Endothelial cell (in vitro differentiated cells): ENCODE measurements at places on chromosomes 12 and 14.

GRCh38 chr12:6607751-6608591 is 792 bp upstream of the CHD4 start:
- DNase-seq, result no peak

GRCh38 chr12:46558677-46559076 is 186.1 kb upstream of the SLC38A2 start:
- no peak for DNase-seq

GRCh38 chr14:26370115-26370514 is 227.7 kb downstream of the NOVA1 start:
- no peak for DNase-seq

- DNase-seq, result no peak
These were observed 34.2 kb downstream of the PRB2 start for GRCh38 chr12:11361151-11361550.

DNA sequence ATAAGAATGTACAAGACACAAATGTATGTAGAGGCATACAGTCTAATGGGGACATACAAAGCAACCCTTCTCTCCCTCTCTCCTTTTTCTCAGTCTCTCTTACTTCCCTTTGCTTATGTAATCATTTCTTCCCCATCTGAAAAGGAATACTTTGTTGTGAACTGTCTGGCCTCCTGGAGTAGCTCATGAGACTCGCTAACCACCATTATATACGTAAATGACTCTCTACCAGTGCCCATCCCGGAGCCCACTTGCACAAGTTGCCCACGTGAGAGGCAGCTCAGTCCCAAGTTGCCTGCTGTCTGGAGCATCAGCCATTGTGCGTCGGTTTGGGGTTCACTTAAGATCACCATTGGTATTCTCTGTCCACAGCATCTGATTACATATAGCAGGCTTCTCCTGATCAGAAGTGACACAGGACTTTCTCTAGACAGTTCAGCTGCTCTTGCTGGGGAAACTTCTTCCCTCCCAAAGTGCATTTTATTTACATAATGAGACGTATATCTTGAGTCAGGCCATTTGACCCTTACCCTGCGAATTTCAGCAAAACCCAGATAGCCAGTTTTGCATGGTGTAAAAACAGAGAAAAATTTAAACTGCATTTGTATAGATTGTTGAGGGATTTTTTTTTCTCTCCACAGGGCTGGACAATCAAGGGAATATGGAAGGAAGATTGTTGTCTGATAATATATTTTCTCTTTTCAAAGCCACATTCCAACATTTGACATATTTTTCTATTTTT is 220.7 kb upstream of the EGLN3 start:
- DNase-seq, result no peak

DNA sequence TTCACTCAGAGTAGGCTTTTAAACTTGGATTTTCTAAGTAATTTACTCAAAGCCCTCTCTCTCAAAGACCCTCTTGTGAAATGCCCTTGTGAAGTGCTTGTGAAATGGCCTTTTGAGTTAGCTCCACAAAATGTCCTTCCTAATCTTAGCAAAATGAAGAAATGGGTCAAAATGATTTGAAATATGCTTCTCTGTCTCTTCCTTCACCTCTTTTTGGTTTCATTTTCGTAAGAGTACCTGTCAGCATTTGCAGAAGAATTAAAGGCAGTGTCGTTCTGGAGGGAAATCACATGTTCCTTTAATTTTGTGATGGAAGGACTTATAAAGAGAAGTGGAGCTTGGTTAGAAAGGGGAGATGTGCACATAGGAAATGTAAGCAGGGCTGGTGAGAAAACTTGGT is 93.7 kb downstream of the HMGA2 start:
- DNase-seq, result no peak

GRCh38 chr12:75364919-75365318 is 26.0 kb upstream of the GLIPR1L2 start:
- no peak for DNase-seq

- DNase-seq, result no peak
These were observed 426.4 kb downstream of the PCNX1 start for GRCh38 chr14:71333705-71334104.

- no peak for DNase-seq
These were observed 76.1 kb downstream of the TBC1D30 start for GRCh38 chr12:64900540-64900939.

GRCh38 chr14:44070046-44070445 is 437.0 kb downstream of the FSCB start:
- no peak for DNase-seq

DNA sequence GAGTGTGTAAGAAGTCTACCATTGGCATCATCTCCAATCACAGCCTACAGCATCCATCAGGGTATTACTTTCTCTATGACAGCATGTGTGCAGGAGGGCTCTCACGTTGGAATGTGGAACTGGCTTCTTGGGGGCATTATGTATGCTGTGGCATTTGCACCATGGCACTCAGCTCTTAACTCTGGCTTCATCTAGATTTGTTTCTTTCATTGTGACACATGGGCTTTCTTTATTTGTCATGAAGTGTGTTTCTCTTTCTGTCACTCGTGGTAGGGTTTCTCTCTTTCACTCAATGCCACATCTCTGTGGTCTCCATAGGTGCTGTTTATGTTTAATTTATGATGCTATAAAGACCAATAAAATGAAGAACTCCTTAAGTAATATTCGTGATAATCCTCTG is 191.2 kb upstream of the GARIN2 start:
- no peak for DNase-seq

GRCh38 chr12:57894399-57895292 is 46.7 kb upstream of the ATP23 start:
- DNase-seq, result no peak

DNA sequence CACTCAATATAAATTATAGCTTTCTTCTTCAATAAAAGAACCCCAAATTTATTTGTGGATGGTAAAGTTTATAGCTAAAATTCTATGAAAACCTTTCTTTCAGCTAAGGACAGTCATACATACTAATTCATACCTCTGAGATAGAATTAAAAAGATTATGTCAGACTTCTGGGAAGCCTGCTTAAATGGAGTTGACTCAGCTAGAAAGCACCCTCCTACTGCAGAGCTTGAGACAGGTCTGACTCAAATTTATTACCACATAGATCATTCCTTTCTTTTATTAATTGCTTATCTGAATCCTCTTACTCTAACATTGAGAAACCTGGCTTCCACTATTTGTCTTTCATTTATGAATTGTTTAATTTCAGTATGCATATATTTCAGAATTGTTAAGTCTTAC is 1007.0 kb upstream of the LRFN5 start:
- DNase-seq, result no peak

DNA sequence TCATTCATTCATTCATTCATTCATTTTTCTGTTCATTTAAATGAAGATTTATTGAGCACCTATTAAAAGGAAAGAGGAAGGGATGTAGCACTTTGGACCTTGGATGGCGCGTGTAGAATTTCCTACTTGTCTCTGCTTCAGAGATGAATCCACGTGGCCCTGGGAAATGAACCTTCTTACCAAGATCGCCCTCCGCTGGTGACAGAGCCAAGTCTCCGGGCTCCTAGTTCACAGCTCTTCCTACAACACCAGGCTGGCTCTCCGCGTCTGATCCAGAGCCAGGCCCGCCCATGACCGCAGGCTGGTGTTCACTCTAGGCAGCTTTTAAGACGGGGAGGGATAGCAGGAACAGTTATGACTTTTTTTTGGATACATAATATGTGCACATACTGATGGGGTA is 70.9 kb upstream of the PIWIL1 start:
- no peak for DNase-seq

- DNase-seq, result no peak
These were observed 61.0 kb downstream of the SUSD6 start for GRCh38 chr14:69672356-69672755.

DNA sequence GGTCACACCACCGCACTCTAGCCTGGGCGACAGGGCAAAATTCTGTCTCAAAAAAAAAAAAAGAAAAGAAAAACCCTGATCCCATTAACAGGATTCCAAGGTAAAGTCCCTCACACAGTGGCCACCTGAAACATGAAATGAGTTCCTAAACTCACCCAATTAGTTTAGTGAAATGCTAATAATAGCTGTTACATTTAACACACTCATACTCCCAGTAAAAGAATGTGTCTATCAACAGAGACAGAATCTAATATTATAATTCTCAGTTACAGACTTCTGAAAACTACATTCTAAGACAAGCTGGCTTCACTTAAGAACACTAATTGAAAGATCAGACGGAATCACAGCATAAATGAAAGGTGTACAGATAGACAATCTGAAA is 44.2 kb downstream of the DUSP16 start:
- no peak for DNase-seq

GRCh38 chr14:99201351-99202073 is 70.5 kb downstream of the BCL11B start:
- no peak for DNase-seq

DNA sequence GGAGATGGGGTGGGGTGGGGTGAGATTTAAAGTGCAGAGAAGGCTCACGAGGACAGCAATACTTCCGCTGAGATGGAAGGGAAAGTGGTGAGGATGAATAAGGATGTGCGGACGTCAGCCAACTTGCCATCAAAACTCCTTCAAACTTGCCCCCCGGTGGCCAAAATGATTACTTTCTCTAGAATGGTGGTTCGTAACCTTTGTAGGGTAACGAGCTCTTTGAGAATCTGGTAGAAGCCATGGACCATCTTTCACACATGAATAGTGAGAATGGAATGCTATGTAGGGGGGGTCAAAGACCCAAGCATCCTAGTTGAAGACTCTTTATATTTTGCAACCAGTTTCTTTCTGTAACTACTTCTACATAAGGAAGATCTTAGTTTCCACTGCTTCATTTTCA is 245.9 kb upstream of the DDHD1 start:
- peak; percentile 40 for DNase-seq

DNA sequence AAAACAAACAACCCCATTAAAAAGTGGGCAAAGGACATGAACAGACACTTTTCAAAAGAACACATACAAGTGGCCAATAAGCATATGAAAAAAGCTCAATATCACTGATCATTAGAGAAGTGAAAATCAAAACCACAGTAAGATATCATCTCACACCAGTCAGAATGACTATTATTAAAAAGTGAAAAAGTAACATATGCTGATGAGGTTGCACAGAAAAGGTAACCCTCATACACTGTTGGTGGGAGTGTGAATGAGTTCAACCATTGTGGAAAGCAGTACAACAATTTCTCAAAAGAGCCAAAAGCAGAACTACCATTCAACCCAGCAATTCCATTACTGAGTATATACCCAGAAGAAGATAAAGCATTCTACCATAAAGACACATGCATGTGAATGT is 18.2 kb downstream of the PDE6H start:
- DNase-seq, result no peak

DNA sequence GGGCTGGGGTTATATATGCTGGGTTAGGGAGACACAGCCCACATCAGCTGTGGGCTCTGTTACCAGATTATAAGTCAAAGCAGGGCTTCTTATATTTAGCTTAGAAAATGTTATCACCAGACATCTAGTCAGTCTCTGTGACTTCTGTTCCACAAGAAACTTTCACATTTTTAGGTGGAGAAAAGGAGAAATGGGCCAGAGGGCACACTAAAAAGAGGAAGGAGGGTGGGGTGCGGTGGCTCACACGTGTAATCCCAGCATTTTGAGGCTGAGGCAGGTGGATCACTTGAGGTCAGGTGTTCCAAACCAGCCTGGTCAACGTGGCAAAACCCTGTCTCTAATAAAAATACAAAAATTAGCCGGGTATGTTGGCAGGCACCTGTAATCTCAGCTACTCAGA is 28.0 kb upstream of the SLC38A1 start:
- no peak for DNase-seq

DNA sequence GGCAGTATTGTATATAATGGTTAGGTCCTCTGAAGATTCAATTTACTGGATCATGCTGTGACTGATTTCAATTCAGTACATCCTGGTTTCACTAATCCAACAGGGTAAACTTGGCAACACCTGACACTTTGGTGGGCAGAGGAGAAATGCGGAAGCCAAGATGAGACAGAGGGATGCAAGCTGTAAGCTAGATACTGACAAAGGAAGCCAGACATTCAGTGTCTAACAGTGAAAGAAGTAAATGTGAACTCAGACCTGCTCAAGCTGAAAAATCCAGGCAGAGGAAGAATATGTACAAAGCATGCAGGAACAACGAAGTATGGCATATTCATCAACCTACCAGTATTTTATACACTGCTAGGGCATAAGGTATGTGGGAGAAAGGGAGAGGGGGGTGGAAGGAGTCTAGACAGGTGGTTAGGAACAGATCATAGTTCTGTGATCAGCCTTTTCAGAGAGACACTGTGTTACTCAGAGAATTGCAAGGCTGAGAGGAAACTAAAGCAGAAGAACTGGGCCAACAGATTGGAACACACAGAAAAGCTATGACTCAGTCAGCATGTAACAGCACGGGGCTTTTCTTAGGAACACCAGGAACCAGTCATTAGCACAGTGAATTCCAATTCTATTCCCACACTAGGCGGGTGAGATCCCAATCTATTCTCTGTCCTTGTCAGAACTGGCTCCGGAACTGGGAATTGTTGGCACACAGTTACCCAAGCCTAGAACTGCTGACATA is 40.3 kb downstream of the NELL2 start:
- no peak for DNase-seq

GRCh38 chr14:86770186-86770585 is 1222.8 kb downstream of the GALC start:
- no peak for DNase-seq

DNA sequence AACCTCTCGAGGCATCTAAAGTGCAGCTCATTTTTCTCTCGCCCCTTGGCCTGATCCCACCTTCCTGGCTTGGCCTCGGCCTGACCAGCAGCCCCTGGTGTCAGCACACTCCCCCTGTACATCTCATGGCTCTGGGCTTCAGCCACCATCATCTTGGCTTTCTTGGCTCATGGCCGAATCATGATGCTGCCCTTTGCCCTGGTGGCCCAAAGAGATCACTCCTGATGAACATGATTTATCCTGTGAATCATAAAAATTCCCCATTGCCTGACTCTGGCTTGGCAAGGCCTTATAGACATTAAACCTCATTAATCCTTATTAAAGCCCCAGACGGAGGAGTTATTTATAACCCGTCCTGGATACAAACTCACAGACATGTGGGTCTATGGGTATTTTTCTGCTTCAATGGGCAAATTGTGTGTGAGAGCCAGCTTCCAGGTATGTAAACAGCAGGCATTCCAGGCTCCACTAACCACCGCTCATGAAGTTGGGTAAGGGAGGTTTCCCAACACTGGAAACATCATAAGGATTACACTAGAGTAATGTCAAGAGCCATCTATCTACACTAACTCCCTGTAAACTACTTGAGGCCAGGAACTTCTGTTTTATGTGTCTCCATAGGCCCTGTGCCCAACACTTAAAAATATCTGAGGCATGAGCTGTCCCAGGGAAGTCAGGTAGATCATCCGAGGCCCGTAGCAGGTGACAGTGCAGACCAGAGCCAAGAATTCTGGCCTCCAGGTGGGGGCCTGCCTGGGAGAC is 171.2 kb downstream of the TTC8 start:
- DNase-seq, result no peak

GRCh38 chr14:86217523-86217922 is 687.6 kb downstream of the FLRT2 start:
- DNase-seq, result no peak

GRCh38 chr12:14994610-14995009 is 21.8 kb downstream of the PDE6H start:
- no peak for DNase-seq
